ENCODE measurements at places on chromosomes 3 and 15.
A peak's percentile ranks its signal among the peaks of the same experiment; 100 is the strongest.

- no peak for DNase-seq
These were observed 109.1 kb downstream of the OPA1 start for GRCh38 chr3:193701953-193702635.

- DNase-seq = no peak
These were observed 19.8 kb downstream of the CMTM7 start for GRCh38 chr3:32411442-32411841.

- DNase-seq = no peak
These were observed 310.5 kb upstream of the THBS1 start for GRCh38 chr15:39270221-39270855.

DNA sequence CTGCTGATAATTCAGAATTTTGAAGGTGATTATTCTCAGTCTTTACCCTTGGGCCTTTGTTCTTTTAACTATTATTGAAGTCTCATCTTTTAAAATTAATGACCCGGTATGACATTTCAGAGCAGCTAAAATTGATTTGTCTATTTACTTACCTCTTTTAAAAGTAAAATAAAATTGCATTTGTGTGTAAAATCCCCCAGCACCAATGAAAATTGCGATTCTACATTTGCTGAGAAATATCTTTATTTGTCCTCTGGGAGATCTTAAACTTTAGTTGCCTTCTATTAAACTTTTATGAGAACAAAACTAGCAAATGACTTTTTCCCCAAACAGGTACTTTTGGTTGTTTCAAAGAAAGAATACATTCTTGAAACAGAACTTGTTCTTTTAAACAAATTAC, 7.5 kb upstream of the IL5RA start:
- DNase-seq = no peak

- DNase-seq = no peak
These were observed 1155.5 kb downstream of the TBL1XR1 start for GRCh38 chr3:176041812-176042211.

DNA sequence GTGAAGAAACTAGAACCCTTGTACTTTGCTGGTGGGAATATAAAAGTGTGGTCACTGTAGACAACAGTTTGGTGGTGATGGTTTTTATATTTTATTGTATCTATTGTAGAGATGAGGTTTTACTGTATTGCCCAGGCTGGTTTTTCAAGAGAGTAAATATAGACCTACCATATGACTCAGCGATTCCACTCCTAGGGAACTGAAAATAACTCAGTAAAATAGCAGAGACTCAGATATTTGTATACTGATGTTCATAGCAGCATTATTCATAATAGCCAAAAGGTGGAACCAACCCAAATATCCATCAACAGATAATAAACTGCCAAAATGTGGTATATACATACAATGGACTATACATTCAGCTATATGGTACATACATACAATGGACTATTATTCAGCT, 68.8 kb upstream of the IL12A start:
- peak; percentile 71 for DNase-seq

Measured in GM12864 (cell line).